ENCODE measurements at places on chromosomes 4 and X.

DNA sequence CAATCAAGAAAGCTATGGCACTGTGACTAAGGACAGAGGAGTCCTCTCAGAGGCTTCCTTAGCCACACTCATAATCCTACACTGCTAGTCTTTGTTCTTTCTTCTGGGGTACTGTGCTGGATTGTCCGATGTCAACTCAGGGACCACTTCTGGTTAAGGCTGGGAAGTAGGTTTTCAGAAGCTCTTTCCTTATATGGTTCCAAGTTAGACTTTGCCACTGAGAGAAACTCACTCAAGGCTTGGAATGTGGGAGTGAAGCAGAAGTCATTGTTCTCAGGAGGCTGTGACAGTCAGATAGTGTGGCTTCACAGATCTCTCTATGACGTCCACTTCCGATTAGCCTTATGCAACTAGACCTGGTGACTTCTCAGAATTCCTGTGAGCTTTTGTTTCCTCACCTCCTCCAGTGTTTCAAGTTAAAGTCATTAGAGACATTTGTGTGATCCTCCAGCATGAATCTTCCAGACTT lies 317.3 kb upstream of the F9 start:
- no peak for DNase-seq

- DNase-seq = no peak
Observed at GRCh38 chr4:77152421-77152820, 4.6 kb upstream of the CCNG2 start.

- no peak for DNase-seq
Observed at GRCh38 chr4:187996502-187997177, 1.1 kb downstream of the ZFP42 start.

DNA sequence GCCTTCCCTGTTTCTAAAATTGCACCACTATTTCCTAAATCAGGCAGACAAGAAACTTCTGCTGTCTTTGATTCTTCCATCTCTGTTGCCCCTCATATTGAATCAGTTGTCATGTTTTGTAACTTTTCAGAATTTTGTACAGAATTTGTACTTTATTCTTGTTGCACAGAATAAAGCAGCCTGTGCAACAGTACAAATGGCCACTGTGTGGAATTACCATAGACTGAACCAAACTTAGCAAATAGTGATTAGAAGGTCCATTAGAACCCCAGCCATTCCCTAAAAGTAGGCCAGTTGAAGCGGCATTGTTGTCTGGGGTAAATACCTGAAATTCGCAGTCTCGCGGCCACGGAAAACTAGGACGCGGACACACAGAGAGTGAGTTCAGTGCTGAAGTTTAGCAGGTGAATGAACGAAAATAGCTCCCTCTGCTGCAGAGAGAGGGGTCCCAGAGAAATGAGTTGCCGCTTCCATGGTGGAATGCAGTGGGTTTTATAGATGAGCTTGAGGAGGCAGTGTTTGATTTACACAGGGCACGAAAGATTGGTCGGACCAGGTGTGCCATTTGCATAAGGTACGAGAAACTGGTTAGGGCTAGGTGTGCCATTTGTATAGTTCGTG lies 71.8 kb downstream of the C4orf33 start:
- no peak for DNase-seq

GRCh38 chr4:158823461-158823873 lies 54.6 kb downstream of the FNIP2 start:
- DNase-seq = no peak

GRCh38 chrX:7071390-7071789 lies 76.1 kb upstream of the STS start:
- DNase-seq = no peak

DNA sequence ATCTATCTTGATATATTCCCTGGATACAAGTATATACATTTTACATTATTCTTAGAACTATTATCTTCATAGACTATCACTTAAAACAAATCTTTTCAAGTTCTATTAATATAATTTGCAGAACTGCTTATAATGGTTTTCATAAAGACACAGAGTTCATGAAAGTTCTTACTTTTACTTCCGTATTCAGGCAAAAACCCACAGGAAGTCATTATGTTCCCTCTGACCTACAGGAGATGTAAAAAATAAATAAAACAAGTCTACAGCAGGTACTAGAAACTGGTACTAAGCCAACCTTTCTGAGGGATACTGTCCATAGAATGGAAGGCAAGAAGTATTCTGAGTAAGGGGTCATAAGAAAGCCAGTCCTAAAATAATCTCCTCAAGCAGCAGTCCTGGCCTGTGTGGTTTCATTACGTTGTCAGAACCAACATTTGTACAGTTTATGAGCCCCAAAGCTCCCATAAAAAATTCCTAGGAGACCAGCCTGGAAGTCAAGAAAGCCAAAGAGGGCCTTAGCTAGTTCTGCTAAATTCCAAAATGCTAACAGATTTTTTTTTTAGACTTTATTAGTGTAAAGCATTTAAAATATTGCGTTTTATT lies 68.6 kb downstream of the CAMK2D start:
- DNase-seq = no peak

GRCh38 chr4:70183168-70183939 lies 12.2 kb upstream of the ODAM start:
- DNase-seq = no peak

GRCh38 chr4:41750121-41750625 lies 1.6 kb upstream of the PHOX2B start:
- no peak for DNase-seq

DNA sequence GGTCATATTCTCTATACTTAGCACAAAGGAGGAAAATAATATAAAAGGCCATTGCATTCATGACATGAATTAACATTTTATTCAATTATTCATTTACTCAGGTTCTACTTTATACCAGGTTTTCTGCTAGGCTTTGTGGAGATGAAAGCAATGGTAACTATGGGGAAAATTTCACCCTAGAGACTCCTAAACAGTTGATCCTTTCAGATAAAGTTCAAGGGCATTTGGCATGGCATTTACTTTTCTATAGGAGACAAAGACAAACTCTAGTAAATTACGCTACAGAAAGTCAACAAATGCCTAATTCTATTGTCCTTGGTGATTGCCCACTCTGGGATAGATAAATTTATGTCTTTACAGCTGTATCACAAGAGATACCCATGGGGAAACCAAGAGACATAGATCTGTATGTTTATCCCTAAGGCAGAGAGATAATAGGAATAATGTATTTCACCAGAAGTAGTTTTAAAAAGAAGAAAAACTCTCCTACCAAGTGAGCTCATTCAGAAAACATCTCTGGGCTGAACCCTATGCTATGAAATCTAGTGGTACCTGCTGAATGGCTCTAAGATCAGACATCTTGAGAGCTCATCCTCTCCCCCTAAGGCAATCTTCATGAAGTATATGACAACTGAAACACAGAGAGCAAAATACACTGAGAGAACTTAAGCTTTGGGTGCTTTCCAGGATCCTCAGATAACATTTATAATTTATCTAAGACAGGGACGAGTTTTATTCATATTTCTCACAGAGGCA lies 316.7 kb downstream of the ANTXR2 start:
- no peak for DNase-seq

DNA sequence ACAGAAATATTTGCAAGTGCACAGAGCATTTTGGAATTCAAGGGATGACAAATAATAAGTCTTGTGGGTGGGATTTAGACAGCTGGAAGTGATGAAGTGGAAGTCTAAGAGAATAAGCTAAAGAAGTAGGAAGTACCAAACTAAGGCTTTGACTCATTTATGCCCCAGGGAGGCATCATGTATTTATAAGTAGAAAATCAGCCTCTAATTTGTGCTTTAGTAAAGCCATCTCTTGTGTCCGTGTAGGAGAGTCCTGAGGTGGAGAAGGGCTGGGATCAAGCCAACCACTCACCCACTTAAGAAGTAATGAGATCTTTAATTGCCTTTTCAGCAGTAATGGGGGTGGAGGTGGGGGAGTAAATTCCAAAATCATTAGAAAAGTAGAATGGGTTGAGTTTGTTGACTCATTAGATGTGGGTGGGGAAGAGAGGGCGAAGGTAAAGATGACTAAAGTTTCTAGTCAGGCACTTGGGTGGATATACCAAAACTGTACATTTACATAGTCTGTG lies 356.7 kb downstream of the STIM2 start:
- DNase-seq = no peak

DNA sequence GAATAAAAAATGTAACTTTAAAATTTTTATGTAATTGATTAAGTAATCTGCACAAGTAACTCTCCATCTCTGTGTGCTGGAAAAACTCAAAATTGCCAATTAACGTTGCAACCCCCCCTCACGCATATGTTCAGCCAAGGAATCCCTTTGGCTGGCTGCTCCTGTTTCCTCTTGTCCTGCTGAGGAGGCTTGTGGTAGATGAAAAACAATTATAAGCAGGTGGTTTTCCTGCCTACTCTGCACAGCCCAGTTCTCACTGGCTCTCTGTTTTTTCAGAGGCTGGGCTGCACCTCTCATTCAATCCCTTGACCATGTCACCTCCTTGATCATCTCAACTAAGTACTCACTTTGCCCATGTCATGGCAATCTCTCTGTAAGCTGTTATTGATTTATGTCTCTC lies 1068.4 kb downstream of the ARAP2 start:
- DNase-seq = no peak

- no peak for DNase-seq
Observed at GRCh38 chr4:108204518-108204917, 35.8 kb upstream of the LEF1 start.

All from CD8-positive, alpha-beta T cell (primary cell).